Colonic mucosa (tissue), 4 donors: ENCODE measurements at places on chromosomes 5 and 9. TPM values are rescaled to one million over a fixed set of nuclear protein-coding genes. Genes with fewer than 3 reads are reported as not detected.
A peak's percentile ranks its signal among the peaks of the same experiment; 100 is the strongest.

TLX3 gene
- total RNA-seq: not detected

SPATA31A1 gene
- not detected for total RNA-seq

MEF2C gene
- total RNA-seq: 7.3 TPM

NOXA1 gene
- total RNA-seq: 27.5 TPM

DNA sequence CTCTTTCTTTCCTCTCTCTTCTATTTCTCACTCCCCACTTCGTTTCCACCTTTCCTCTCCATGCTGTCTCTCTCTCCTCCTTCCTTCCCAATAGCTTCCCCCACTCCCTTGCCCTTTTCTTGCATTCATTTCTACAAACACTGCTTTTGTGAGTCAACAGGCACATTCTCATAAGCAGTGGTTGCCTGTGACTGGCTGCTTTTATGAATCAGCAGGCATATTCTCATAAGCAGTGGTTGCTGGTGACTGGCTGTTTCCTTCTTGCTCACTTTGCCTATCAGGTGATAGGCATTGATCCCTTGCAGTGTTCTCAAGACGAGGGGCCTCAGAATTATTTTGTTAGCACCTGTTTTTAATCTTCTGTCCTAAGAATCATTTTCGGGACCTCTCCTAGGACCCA lies 116.1 kb upstream of the ACTBL2 start:
- no peak for DNase-seq

DNA sequence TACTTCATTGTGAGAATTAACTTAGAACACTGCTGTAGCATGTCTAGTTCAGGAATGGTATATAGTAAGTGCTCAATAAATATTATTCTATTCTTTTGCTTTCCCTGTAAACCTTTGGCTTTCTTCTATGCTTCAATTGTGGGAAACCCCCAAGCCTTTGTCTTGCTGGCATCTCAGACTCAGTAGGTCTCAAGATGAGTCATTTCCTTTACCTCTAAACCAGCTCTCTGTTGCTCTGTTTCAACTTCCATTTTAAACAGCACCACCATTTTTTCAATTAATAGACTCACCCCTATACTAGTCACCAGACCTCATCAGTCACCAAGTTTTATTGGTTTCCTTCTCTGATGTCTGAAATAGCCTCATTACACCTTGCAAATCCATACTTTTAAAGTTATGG lies 43.5 kb downstream of the DMAC1 start:
- no peak for DNase-seq

GRCh38 chr9:131960851-131961495 lies 118.7 kb downstream of the MED27 start:
- no peak for DNase-seq

GRCh38 chr5:179558932-179559283 lies 8.6 kb downstream of the RUFY1 start:
- DNase-seq: peak; percentile 83

DNA sequence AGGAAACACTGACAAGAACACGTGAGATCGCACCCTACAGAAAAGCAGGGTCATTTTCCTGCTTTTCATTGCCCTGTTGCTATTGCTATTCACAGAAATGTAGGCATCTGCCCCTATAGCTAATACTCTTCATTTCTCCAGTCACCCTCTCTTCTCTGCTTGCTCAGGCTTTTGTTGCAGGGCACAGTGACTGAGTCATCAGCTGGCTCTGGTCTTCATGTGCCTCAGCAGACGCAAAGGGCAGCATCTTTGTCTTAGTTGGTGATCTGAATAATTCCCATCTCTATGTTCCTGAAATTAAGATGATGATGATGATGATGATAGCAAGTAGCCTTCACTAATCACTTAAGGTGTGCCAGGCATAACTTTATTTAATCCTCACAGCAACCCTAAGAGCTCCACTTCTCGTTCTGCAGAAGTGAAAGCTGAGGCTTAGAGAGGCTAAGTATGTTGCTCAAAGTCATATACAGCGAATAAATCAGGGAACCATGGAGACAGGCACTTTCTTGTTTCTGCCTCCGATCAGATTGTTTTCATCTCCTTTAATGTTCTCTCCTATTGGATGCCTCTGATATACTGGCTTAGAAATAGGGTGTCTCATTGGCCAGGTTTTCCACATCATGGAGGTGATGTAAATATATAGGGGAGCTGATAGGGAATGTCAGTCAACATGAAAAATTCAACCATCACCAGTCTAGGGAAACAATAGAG lies 133.0 kb upstream of the STK32A start:
- no peak for DNase-seq

DNA sequence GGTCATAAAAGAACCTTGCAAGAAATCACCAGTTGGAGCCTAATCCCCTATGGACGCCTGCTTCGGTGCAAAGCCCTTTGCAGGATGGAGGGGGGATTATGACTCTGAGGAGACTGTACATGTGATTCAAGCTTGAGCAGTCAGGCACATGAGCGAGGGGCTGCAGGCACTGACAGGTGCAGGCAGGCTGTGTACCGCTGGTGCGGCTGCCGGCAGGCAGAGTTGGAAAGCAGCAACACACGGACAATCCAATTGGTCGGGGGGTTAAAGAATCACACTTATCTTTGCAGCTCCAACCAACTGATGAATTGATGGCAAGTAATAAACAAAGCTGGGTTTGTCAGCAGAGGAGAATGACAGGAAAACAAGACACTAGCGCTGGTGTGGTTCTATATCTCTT lies 5.7 kb downstream of the WHRN start:
- DNase-seq: no peak

GRCh38 chr9:87531370-87532295 lies 34.0 kb downstream of the DAPK1 start:
- DNase-seq: no peak
